HepG2 (cell line): ENCODE measurements at places on chromosomes 16 and 17. TPM values are rescaled to one million over a fixed set of nuclear protein-coding genes. Genes with fewer than 3 reads are reported as not detected.

STX1B gene
- polyA plus RNA-seq = 1.3 and 2.1 TPM in 2 replicates

JUP gene
- 12.1 and 21.4 TPM in 2 replicates for polyA plus RNA-seq

MAPT gene
- 2.8 and 3.3 TPM in 2 replicates for polyA plus RNA-seq

CAVIN1 gene
- polyA plus RNA-seq = 12.7 and 15.9 TPM in 2 replicates

PPM1D gene
- polyA plus RNA-seq = 7.3 and 8.0 TPM in 2 replicates

DNA sequence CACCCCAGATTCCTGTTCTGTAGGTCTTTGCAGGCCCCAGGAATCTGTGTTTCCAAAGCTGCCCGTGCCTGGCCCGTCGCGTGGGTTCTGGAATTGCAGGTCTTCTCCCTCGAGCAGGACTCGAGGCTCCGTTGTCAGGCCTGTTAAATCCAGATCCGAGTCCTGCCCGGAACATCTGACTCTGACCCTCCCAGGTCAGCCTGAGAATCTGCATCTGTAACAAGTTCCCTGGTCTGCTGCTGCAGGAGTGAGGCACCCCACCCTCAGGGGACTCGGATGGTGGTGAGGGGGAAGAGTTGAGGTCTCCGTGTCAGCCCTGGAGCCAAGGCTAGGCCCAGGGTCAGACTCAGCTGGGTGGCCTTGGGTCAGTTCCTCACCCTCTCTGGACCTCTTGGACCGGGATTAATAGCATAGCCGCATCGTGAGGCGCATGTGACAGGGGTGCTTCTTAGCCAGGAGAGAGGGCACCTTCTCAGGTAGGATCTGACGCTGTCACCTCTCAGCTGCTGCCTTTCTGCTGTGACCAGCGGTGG is 8.8 kb downstream of the SPIRE2 start:
- peak overlapping the region; percentile 39 for H3K4me3 ChIP-seq
- H3K4me1 ChIP-seq = peaks cover 61% of the 10 kb centered on the region
- no peak for DNase-seq
- peak overlapping the region; percentile 87 for H3K27ac ChIP-seq

- peaks cover 7% of the 10 kb centered on the region for H3K4me1 ChIP-seq
- DNase-seq = no peak
- H3K27me3 ChIP-seq = peaks cover 7% of the 10 kb centered on the region; the same call in 1 of the 3 replicates
- no peaks in the 10 kb centered on the region for H3K36me3 ChIP-seq
- H3K27ac ChIP-seq = no peak overlapping the region
- H3K4me3 ChIP-seq = no peak overlapping the region
Observed at GRCh38 chr17:50027172-50027880, 28.6 kb upstream of the ITGA3 start.

- peaks cover 12% of the 10 kb centered on the region for H3K36me3 ChIP-seq
- no peak for DNase-seq
- no peak overlapping the region for H3K4me3 ChIP-seq
- H3K4me1 ChIP-seq = peaks cover 11% of the 10 kb centered on the region
- H3K27me3 ChIP-seq = no peaks in the 10 kb centered on the region
Observed at GRCh38 chr16:67571464-67571863, 9.1 kb downstream of the CTCF start.

DNA sequence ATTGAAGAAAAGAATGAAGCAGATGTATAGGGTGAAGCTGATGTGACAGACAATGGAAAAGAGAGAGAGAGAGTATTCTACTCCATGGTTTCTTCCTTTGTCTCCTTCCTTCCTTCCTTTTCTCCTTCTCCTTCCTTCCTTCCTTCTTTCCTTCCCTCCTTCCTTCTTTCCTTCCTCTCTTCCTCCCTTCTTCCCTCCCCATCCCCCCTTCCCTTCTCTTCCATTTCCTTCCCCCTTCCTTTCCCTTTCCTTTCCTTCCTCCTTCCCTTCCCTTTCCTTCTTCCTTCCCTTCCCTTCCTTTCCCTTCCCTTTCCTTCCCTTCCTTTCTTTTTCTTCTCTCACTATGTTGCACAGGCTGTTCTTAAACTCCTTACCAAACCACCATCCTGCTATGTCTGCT is 55.7 kb upstream of the GPR139 start:
- H3K27ac ChIP-seq = no peak overlapping the region
- no peak for DNase-seq
- no peaks in the 10 kb centered on the region for H3K4me1 ChIP-seq
- H3K4me3 ChIP-seq = no peak overlapping the region

- H3K27me3 ChIP-seq = peaks cover 8% of the 10 kb centered on the region; the same call in 2 of the 3 replicates
- no peak overlapping the region for H3K4me3 ChIP-seq
- peaks cover 10% of the 10 kb centered on the region for H3K4me1 ChIP-seq
- no peak overlapping the region for H3K27ac ChIP-seq
- no peaks in the 10 kb centered on the region for H3K36me3 ChIP-seq
Observed at GRCh38 chr16:57316390-57317017, 32.0 kb upstream of the PLLP start.

DNA sequence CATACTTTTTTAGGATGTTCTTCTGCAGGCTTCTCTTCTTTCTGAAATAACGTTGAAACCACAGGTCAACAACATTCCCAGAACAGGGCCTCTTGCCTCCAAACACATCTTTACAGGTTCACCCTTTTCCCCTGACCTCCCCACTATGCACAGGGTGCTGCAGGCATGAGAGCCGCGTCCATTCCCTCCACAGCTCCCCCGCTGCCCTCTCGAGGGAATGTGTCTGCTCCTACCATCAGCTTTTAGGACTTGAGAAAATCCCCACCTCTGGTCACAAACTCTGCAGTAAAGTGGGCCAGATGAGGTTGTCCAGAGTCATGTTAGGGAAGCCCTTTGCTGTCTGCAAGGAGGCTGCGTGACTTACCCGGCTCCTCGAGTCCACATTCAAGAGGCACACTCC is 30.5 kb downstream of the DUSP14 start:
- H3K27ac ChIP-seq = no peak overlapping the region
- H3K4me3 ChIP-seq = no peak overlapping the region
- DNase-seq = no peak
- H3K36me3 ChIP-seq = peaks cover 5% of the 10 kb centered on the region

- peak overlapping the region; percentile 29; the same call in 1 of the 2 replicates for H3K4me3 ChIP-seq
- peaks cover 96% of the 10 kb centered on the region for H3K4me1 ChIP-seq
- no peaks in the 10 kb centered on the region for H3K36me3 ChIP-seq
- peak overlapping the region; percentile 97 for H3K27ac ChIP-seq
- H3K27me3 ChIP-seq = no peaks in the 10 kb centered on the region
- DNase-seq = peak; percentile 34
Observed at GRCh38 chr16:54174750-54175149, 111.8 kb downstream of the IRX3 start.

DNA sequence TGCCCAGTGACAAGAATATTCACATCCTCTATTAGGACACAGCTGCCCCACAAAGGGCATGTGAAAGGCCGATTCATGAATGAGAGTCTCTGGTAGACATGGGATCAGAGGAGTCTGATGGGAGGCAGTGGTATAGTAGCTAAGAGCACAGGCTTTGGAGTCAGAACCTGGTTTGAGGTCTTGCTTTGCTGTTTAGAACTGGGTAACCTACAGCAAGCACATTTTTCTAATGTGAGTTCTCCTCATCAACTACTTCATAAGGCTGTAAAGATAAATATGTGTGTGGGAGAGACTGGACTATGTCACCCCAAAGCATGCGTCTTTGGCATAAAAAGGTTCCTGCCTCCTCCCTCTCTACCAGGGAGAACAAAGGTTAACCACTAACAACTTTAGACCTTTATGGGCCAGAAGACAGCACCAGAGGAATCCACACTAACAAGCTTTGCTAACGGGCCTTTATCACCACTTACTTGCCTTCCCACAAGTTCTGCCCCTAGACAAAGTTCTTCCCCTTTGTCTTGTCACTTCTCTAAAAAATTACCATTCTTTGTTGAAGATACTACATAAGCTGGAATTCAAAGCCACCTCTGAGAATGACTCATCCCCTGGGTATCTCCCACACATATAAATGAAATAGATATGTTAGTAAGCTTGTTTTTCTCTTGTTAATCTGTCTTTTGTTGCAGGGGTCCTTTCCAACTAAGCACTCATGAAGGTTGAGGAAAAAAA is 21.1 kb downstream of the CDR2 start:
- peak; percentile 66 for DNase-seq
- H3K36me3 ChIP-seq = peaks cover 73% of the 10 kb centered on the region
- H3K4me3 ChIP-seq = no peak overlapping the region
- H3K27ac ChIP-seq = peak overlapping the region; percentile 57
- peaks cover 41% of the 10 kb centered on the region for H3K4me1 ChIP-seq

GRCh38 chr16:35570946-35571345 is 2111.5 kb downstream of the TP53TG3F start:
- no peaks in the 10 kb centered on the region for H3K4me1 ChIP-seq
- no peaks in the 10 kb centered on the region for H3K27me3 ChIP-seq
- no peak for DNase-seq
- no peaks in the 10 kb centered on the region for H3K36me3 ChIP-seq
- no peak overlapping the region for H3K4me3 ChIP-seq

DNA sequence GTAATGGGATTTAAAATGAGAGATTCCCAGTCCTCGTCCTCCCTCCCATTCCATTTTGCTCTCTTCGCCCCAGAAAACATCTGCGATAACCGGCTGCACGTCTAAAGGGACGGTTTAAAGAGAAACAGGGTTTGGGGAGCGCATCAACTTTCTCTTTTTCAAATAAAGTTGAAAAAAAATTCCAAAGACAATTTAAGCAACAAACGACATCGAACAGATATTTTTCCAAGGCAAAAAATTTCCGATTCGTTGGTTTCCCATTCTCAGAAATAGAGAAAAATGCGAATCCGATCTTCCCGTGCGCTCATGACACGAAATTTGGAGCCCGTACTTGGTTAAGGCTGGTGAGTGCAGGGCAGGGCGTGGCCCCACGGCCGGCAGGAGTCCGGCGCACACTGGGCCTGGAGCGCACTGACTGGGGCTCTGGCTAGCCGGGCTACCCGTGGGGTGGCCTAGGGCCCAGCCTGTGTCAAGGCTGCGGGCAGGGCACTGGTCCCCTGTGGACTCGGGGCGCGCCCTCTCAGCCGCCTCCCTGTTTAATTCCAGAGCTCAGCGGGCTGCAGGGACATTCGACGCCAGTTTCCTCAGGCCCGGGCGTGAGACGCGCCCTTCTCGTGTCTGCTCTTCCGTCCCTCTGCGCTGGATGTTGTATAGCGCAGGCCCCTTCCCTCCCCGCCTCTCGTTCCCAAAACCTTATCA is 17.9 kb upstream of the ZFHX3 start:
- no peaks in the 10 kb centered on the region for H3K36me3 ChIP-seq
- peak overlapping the region; percentile 56 for H3K4me3 ChIP-seq
- H3K4me1 ChIP-seq = peaks cover 66% of the 10 kb centered on the region
- H3K27me3 ChIP-seq = peaks cover 17% of the 10 kb centered on the region; the same call in 2 of the 3 replicates
- H3K27ac ChIP-seq = no peak overlapping the region

DNA sequence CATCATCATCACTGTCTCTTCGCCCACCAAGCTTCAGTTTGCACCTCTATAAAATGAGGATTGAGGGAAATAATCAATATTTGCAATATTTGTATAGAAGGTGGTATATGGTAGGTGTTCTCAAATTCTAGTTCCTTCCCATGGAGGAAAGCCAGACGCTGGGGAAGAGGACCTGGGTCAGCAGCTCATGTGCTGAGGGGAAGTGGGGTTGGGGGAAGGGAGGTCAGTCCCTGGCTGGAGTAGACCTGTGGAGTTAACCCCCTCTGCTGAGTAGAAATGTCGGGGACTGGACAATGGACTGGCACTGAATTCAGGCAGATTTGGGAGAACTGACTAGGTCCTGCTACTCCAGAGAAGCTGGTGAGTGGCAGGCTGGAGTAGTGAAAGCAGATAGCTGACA is 12.8 kb upstream of the ITGB3 start:
- H3K27ac ChIP-seq = no peak overlapping the region
- no peaks in the 10 kb centered on the region for H3K4me1 ChIP-seq
- no peaks in the 10 kb centered on the region for H3K27me3 ChIP-seq
- H3K36me3 ChIP-seq = no peaks in the 10 kb centered on the region

- no peak for DNase-seq
- no peak overlapping the region for H3K27ac ChIP-seq
- H3K4me3 ChIP-seq = no peak overlapping the region
- H3K27me3 ChIP-seq = no peaks in the 10 kb centered on the region
- peaks cover 15% of the 10 kb centered on the region; the same call in 1 of the 3 replicates for H3K36me3 ChIP-seq
Observed at GRCh38 chr16:57749856-57750452, 14.4 kb downstream of the KATNB1 start.

GRCh38 chr17:6712058-6712853 is 913 bp downstream of the SLC13A5 start:
- peak overlapping the region; percentile 74 for H3K27ac ChIP-seq
- no peaks in the 10 kb centered on the region for H3K27me3 ChIP-seq
- DNase-seq = peak; percentile 88
- peaks cover 72% of the 10 kb centered on the region for H3K4me1 ChIP-seq

DNA sequence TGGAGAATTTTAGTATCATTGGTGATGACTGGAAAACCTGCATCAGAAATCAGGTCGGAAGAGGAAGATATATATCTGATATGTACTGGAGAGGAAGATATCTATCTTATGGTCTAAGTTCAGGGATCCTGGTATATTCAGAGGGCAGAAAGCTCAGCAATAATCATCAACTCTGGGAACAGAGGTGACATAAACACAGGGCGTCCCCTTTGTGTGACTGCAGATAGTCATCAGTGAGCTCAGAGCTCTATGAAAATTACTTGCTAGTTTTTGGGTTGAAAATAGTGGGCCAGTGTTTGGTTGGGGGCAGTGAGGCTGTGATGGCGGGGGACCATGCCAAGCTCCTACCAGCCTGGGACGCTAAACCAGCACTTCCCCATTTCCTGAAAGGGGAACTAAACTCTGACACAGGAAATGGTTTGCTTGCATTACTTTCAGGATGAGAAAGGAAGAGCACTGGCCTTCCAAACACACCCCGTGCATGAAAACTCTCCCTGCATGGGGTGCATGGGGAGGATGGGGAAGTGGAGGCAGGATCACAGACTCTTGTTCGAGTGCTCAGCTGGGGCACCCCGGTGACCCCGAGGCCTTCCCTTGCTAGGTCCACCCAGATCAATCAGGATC is 15.8 kb downstream of the NOD2 start:
- no peaks in the 10 kb centered on the region; the same call in 1 of the 2 replicates for H3K27me3 ChIP-seq
- H3K4me1 ChIP-seq = peaks cover 2% of the 10 kb centered on the region
- no peak overlapping the region for H3K4me3 ChIP-seq

DNA sequence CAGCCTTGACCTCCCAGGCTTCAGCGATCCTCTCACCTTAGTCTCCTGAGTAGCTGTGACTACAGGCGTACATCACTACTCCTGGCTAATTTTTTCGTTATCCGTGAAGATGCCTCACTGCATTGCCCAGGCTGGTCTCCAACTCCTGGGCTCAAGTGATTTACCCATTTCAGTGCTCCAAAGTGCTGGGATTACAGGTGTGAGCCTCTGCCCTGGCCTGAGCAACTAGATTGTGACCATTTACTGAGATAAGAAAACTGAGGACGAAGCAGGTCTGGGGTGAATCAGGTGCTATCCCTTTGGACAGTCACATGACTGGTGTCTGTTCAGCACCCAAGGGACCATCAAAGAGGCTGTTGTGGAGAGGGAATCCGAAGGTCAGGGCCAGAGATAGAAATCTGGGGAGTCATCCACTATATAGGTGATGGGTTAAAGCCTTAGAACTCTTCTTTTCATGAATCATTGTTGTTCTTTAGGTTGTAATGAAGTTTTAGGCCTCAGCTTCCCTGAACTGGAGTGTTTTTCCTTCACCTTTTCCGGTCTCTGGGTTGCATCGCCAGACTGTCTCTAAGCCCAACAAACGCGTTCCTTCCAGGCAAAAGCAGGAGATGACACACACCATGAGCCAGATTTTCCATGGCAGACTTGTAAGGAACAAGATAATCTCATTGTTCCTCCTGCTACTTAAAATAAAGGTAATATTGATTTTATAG is 62.5 kb downstream of the FTO start:
- peak overlapping the region; percentile 75 for H3K27ac ChIP-seq
- H3K36me3 ChIP-seq = no peaks in the 10 kb centered on the region
- no peaks in the 10 kb centered on the region for H3K27me3 ChIP-seq
- peak; percentile 94 for DNase-seq
- H3K4me1 ChIP-seq = peaks cover 77% of the 10 kb centered on the region
- H3K4me3 ChIP-seq = no peak overlapping the region
